ENCODE measurements at places on chromosomes 12 and 14.

DNA sequence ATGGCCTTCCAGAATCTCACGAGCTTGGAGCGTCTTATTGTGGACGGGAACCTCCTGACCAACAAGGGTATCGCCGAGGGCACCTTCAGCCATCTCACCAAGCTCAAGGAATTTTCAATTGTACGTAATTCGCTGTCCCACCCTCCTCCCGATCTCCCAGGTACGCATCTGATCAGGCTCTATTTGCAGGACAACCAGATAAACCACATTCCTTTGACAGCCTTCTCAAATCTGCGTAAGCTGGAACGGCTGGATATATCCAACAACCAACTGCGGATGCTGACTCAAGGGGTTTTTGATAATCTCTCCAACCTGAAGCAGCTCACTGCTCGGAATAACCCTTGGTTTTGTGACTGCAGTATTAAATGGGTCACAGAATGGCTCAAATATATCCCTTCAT, 92.2 kb downstream of the FLRT2 start:
- DNase-seq: no peak

- DNase-seq: peak; percentile 20
These were observed 751.7 kb downstream of the NRXN3 start for GRCh38 chr14:78921856-78922255.

DNA sequence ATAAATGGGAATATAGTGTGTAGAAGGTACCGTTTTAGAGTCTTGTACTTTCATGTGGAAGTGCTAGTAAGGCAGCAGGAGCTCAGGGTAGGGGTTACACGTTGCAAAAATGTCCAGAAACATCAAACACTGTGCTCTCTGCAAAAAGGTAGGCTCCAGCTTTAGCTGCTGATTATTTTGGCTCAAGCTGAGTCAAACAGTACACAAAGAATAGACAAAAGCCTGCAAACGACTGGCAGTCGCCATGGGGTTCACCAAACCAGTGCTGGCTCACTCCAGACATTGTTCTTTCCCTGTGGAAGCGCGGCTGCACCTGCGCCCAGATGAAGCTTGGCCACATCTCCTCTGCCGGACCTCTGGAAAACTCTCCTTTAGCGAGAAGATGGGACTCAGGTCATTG, 45.3 kb upstream of the NAA30 start:
- DNase-seq: no peak

GRCh38 chr14:61750708-61751474, 11.3 kb upstream of the SNAPC1 start:
- DNase-seq: peak; percentile 46

GRCh38 chr12:123943816-123944215, 28.8 kb downstream of the CCDC92 start:
- DNase-seq: no peak

DNA sequence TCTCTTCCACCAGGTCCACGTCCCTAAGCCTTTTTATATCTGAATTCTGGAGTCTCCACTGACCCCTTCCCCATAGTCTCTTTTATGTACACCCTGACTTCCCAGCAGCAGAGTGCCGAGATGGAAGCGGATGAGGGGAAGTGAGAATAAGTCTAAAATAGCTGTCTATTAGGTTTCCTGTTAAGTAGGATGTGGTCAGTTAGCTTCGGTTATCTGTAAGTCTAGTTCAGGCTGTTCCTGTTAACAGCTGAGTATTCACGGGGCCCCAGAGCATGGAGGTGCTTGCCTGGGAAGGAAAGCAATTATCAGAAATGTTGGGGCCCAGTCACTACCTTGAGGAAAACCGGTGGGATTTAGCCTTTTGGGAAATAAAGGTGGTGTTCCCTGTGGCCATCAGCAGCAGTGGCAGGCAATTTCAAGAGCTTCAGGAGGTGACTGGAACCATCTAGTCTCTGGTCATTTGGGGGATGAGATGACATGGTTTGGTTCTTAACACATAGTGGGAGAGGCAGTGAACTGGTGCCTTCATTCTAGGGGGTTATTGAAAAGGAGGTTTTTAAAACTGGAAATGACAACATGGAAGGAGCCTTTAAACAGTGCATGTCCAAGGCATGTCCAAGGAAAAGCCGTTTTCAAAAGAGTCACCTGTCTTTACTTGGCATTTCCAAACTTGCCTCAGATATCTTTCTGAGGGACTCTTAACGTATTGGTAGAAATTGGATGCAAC, 21.8 kb downstream of the CHST11 start:
- DNase-seq: no peak

DNA sequence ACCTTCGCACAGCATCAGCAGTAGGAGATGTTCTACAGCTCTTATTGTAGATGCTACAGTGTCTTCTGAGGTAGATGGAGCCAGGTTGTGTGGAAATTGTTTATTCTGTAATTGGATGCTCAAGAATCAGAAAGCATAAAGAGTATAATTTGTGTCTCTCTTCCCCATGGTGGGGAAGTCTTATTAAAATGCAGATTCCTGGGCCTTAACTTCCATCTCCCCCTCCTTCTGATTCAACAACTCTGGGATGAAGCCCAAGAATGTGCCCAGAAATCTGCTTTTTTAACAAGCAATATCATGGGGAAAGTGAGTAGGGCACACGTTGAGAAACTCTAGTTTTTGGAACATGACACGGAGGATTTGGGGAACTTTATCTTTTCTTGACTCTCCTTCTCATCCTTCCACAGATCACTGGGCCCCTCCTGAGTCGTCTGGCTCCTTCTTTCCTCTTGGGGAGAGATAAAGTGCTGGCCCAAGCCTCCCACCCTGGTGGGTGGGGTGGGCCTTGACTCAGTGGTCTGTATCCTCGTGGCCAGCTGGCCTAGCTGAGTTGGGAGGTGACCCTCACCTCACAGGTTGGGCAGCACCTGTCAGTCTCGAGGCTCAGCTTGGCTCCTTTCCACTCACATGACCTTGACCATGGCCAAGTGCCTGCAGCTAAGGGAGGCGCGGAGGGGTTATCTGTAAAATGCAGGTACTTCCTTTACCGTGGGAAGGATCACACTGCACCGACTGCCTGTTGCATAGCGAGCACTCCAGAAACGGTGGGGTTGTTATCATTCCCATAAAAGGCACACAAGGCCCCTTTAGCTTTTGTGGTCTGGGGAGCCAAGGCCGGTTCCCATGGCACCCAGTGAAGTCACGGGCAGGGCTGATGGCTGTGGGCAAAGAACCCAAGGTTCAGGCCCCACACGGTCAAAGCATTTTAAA, 141.9 kb downstream of the CHST11 start:
- DNase-seq: no peak

DNA sequence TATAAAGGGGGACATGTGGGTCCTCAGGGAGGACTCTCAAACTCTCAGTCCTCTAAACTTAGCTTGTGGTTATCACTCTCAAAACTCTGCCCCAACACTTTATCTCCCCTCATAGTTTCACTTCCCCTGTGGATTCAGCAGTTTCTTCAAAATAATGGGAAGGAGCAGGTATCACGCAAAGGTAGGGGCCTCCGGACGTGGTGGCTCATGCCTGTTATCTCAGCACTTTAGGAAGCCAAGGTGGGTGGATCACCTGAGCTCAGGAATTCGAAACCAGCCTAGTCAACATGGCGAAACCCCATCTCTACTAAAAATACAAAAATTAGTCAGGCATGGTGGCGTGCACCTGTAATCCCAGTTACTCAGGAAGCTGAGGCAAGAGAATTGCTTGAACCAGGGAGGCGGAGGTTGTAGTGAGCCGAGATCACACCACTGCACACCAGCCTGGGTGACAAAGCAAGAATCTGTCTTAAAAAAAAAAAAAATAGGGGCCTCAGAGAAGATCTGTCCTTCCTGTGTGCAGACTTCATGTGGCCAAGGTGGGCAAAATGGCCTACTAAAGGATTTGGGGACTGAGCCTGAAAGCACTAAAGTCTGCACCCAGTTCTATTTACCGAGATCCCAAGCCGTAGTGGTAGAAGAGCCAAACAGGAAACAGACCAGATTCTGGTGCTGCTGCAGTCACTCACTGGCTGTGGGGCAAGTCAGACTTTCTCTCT, 6.4 kb downstream of the ITGB7 start:
- no peak for DNase-seq

DNA sequence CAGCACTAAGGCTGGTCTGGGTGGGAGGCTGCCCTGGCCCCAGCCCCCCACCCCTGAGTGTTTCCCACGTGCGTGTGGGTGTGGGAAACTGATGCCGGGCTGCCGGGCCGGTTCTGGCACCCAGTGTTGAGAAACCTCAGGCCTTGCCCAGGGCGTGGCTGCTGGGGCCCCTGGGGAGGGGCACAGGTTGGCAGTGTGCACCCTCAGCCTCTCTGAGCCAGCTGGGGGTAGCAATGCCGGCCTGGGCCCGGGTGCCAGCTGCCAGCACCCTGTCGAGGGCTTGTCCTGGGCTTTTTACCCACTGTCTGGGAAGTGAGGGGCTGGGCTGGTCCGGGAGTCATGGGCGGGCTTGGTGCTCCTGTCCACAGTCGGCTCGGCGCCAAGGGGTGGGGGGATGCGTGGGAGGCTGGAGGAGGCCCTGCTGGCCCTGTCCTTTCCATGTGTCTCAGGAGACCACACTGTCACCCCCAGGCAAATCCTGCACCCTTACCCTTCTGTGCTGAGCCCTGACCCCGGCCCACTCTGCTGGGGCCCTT, 15.7 kb downstream of the ASPG start:
- DNase-seq: no peak

- no peak for DNase-seq
These were observed 1052.7 kb downstream of the TMEM121 start for GRCh38 chr14:106579084-106579483.

DNA sequence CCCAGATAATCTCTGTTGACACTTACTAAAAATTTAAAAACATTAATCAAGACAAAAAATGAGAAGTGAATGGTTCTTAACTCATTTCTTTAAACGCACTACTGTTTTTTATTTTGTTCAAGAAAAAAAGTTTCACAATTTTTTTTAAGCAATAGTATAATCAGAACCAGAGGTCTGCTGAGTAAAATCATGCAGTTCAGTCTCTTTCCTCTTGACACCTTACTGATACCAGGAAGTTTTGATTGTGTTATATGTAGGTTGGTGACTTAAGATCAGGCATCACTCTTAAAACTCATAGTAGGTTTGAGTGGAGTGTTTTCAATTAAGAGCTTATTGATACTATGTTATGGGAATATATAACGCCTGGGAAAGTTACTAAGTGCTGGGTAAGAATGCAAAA, 121.4 kb downstream of the TRMT5 start:
- no peak for DNase-seq

DNA sequence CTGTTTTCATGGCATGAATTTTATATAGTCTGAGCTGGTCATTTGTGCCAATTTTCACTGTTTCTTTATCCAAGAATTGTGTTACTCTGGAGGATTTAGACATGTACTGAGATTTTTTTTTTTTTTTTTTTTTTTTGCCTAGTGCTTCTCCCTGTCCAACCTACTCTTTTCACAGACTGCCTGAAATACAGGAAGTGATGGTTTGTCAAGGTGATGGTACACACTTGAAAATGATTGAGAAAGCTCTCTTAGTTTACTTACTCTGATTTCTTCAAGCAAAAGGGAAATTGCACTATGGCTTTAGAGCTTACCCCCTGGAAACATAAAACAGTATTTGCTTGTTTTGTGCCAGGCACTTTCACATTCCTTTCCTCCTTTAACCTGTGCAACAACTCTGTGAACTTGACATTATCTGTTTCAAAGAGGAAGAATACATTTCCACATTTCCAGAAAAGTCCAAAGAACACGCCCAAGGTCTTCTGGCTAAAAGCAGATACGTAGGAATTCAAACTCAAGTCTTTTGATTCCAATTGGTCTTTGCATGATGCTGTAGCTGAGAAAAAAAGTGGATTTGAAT, 181.1 kb downstream of the SLC15A5 start:
- DNase-seq: no peak

Data from GM04504 (cell line).